Activated T-cell treated with anti-CD3 and anti-CD28 coated beads, Interleukin-2, amount 50 U/mL, for 24 hours (primary cell): ENCODE measurements at places on chromosomes 11 and 22.

- no peaks in the 10 kb centered on the region for H3K36me3 ChIP-seq
- no peak for DNase-seq
- H3K4me1 ChIP-seq: peaks cover 37% of the 10 kb centered on the region
Observed at GRCh38 chr22:35631597-35631996, 14.5 kb upstream of the MB start.

DNA sequence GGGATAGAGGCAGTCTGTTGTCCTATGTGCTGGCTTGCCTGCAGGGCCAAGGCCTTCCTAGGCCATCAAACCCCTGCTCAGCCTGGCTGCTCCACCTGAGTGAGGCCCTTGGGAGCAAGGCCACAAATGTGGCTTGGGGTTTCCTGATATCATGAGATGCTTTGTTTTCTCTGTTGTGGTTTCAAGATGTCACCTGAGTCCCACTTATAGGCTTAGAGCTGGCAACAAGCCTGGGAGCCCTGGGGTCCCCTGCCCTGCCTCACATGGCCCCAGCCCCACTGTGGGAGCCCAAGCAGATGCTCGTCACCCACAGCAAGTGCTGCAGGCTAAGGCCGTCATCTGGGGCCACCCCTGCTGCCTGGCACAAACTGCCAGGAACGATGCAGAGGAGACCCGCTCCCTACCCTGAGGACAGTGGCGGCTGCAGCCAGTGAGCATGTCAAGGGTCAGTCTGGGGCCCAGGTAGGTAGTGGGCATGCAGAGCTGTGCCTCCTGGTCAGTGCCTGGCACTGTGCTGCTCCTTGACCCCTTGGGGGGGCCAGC, 75.4 kb upstream of the KCNQ1OT1 start:
- no peak overlapping the region for H3K27ac ChIP-seq
- H3K4me3 ChIP-seq: no peak overlapping the region
- peaks cover 22% of the 10 kb centered on the region for H3K4me1 ChIP-seq
- peak; percentile 28 for DNase-seq
- H3K27me3 ChIP-seq: no peaks in the 10 kb centered on the region

DNA sequence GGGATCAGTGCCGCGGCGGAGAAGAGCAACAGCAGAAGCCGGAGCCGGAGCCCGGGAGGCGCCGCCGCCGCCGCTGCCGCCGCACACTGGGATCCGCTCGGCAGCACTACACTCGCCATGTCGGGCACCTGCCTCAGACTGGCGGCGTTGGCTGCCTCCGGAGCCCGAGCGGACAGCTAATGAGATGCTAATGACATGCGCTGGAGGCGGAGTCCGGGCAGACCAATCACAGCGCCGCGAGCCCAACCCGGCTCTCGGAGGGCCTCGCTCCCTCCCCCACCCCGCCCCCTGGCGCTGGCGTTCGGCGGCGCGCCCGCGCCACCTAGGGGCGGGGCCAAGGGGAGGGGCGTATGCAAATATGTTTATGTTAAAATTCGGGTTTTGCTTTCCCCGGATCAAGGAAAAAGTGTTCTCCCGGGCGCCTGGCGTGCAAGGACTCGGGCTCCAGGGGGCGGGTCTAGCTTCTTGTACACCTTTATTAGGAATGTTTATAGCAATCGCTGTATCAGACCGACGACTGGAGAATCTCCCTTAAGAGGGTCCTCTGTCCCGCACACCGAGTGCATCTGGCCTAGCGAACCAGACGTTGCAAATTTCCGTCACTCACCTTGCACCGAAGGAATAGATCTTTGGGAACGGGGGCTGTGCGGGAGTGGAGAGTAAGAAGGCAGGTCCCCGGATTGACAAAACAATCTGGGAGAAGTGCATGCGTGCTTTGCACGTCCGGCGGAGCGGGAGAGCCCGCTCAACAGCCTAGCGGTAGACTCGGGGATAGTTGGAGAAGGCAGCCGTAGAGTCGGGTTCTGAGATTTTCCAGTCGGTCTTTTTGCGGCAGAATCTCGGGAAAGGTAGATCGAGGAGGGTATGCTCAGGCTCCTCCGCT, at the start of gene CADM1:
Gene CADM1 (minus strand): TSS at position 140 of the 883 bp plus-strand sequence.
- H3K4me1 ChIP-seq: peaks cover 13% of the 10 kb centered on the region
- H3K27ac ChIP-seq: no peak within 1 kb of the TSS
- H3K36me3 ChIP-seq: no peaks in the 10 kb centered on the region
- peak; percentile 78 for DNase-seq
- H3K27me3 ChIP-seq: peaks cover 47% of the 10 kb centered on the region
- H3K4me3 ChIP-seq: peak within 1 kb of the TSS; percentile 74

DNA sequence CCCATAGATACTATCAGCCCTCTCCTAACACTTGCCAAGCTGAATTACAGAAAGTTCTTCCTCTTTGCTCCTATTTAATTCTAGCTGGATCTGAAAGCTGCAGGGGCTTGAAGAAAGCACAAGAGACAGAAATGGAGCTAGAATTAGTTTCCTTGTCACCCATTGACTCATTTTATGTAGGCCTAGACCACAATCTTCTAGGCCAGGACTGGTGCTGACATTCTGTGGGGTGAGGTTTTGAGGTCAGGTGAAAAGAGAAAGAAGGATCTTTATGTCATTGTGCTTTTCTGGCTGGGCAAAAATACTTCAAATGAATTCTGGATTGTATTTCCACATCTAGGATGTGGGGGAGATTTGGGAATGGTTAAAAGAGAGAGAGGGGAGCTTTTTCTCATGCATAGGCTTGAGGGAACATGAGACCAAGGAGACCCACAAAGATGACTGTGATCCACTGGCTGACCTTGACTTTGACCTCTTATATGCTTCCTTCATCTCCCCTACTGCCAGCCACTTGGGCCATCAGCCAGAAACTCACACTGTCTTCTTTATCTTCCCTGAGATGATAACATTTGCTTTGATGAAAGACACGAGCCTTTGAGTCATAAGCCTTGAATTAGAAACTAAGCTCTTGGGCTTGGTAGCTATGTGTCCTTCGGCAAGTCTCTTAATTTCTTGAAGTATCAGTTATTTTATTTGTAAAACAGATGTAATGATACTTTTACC, 274.9 kb upstream of the CADM1 start:
- H3K4me3 ChIP-seq: no peak overlapping the region
- no peak overlapping the region for H3K27ac ChIP-seq
- H3K27me3 ChIP-seq: no peaks in the 10 kb centered on the region
- no peaks in the 10 kb centered on the region for H3K4me1 ChIP-seq
- no peaks in the 10 kb centered on the region for H3K36me3 ChIP-seq

- DNase-seq: peak; percentile 62
- no peaks in the 10 kb centered on the region for H3K27me3 ChIP-seq
- peaks cover 85% of the 10 kb centered on the region for H3K4me1 ChIP-seq
Observed at GRCh38 chr11:118911113-118911879, 14.4 kb downstream of the BCL9L start.

DNA sequence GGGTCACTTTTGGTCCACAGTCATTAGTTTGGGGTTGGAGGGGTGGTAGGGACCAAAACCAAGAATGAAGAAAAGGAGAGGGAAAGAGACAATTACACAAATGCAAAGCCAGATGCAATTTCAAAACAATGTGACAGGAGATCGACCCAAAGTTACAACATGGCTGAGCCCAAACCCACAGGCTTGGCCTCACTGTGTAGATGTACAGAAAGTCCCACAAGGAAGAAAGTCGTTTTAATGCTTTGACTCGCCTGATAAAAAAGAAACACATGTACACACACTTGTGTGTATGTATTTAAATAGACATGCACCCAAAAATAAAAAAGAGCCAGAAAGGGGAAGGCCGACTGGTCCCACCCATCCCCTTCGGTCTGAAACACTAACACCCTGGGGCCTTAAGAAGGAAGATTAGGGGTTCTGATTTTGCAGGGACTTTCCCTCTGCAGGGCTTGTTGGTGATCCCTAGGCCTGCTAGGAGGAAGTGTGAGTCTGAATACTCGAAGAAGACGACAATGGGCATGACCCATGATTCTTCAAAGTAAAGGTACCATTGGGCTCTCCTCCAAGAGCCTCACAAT, 104.1 kb downstream of the ETS1 start:
- H3K4me3 ChIP-seq: peak overlapping the region; percentile 79
- DNase-seq: peak; percentile 51
- peak overlapping the region; percentile 95 for H3K27ac ChIP-seq
- peaks cover 98% of the 10 kb centered on the region for H3K36me3 ChIP-seq
- H3K27me3 ChIP-seq: no peaks in the 10 kb centered on the region
- H3K4me1 ChIP-seq: peaks cover 96% of the 10 kb centered on the region

DNA sequence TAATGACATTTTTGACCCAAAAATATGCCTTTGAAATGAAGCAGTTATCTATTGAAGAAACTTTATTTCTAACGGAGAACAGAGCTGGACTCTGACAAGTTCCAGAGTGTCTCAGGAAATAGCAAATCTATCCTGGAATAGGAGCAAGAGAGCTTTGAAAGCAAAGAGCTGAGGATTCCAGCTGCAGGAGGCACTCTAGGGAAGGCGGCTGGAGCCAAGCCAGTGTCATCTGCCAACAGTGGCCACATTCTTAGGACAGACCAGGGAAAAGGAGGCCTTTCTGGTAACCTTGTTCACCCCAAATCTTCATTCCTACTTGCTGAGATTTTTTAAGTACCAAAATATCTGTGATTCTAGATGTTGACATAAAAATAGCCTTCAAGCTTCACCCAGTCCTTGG, 493.5 kb upstream of the B3GAT1 start:
- peaks cover 31% of the 10 kb centered on the region for H3K27me3 ChIP-seq
- no peaks in the 10 kb centered on the region for H3K36me3 ChIP-seq
- no peak for DNase-seq
- H3K4me1 ChIP-seq: no peaks in the 10 kb centered on the region
- no peak overlapping the region for H3K4me3 ChIP-seq
- no peak overlapping the region for H3K27ac ChIP-seq

- no peaks in the 10 kb centered on the region for H3K27me3 ChIP-seq
- H3K4me1 ChIP-seq: peaks cover 26% of the 10 kb centered on the region
- no peak for DNase-seq
- H3K36me3 ChIP-seq: peaks cover 70% of the 10 kb centered on the region
- H3K4me3 ChIP-seq: no peak overlapping the region
Observed at GRCh38 chr22:49884503-49885260, 31.0 kb downstream of the ZBED4 start.
